Calu3 (cell line): ENCODE measurements at places on chromosomes 5 and 9. TPM values are rescaled to one million over a fixed set of nuclear protein-coding genes. Genes with fewer than 3 reads are reported as not detected.
A peak's percentile ranks its signal among the peaks of the same experiment; 100 is the strongest.

GRCh38 chr5:58064801-58065200 lies 395.1 kb downstream of the PLK2 start:
- DNase-seq, result no peak
- no peaks in the 10 kb centered on the region for H3K36me3 ChIP-seq
- no peak overlapping the region for H3K27ac ChIP-seq
- H3K27me3 ChIP-seq, result no peaks in the 10 kb centered on the region
- H3K4me1 ChIP-seq, result peaks cover 5% of the 10 kb centered on the region
- no peak overlapping the region for H3K4me3 ChIP-seq

The ARSK gene
- 6.6 and 7.1 TPM in 2 replicates for total RNA-seq

DNA sequence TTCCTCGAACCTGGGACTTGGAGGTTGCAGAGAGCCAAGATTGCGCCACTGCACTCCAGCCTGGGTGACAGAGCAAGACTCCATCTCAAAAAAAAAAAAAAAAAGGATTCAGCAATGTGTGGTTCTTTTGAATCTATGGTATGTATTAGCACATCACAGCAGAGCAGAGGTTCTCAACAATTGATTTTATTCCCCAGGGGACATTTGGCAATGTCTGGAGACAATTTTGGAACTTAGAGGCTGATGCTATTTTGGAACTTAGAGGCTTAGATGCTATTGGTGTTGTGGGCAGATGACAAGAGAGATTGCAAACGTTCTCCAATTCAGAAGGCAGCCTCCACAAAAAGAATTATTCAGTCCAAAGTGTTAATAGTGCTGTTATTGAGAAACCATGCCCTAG lies 115.2 kb downstream of the TMC1 start:
- no peak overlapping the region for H3K27ac ChIP-seq
- no peaks in the 10 kb centered on the region for H3K36me3 ChIP-seq
- no peak overlapping the region for H3K4me3 ChIP-seq
- H3K4me1 ChIP-seq, result peaks cover 10% of the 10 kb centered on the region
- no peaks in the 10 kb centered on the region for H3K27me3 ChIP-seq
- no peak for DNase-seq

The TBC1D2 gene
- total RNA-seq, result 8.3 TPM in 2 replicates

GRCh38 chr9:87040410-87041009 lies 93.2 kb upstream of the GAS1 start:
- no peak overlapping the region for H3K4me3 ChIP-seq
- peaks cover 18% of the 10 kb centered on the region for H3K27me3 ChIP-seq
- no peaks in the 10 kb centered on the region for H3K36me3 ChIP-seq

DNA sequence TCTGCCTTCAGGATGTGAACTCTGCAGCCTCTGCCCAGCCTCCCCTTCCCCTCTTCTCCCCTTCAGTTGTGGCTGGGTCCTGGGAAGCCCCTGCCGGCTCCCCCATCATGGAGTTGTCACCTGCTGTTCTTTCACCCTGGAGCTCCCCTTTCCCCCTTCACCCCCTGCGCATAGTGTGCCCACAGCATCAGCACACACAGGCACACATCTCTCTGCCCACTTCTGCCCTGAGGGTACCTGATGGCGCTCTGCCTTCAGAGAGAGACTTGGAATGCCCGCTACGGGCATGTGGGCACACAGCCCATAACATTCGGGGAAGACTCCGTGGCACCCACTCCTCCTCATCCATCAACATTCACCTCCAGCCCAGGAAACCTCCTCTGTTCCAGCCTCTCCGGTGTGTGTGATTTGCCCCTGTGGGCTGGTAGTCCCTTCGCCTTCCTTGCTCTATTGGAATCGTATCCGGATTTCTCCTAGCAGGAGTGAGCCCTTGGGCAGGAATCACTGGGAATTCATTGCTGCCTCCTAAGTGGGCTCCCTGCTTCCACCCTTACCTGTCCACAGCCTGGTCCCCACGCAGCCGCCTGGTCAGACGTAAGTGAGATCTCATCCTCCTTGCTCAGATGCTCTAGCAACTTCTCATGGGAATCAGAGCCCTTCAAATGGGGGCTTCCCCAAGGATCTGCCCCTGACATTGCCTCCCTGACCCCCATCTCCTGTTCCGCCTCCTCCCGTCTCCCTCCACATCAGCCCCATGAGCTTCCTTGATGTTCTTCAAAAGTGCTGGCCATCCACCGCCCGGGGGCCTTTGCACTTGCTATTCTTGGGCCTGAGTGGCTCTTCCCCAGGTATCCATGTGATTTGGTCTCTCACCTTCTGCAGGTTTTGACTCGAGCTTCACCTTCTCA lies 61.5 kb upstream of the CTSL start:
- no peak for DNase-seq
- peaks cover 22% of the 10 kb centered on the region for H3K4me1 ChIP-seq
- H3K27ac ChIP-seq, result peak overlapping the region; percentile 80
- H3K4me3 ChIP-seq, result no peak overlapping the region
- H3K27me3 ChIP-seq, result no peaks in the 10 kb centered on the region

The PCDHGB3 gene
- total RNA-seq, result 1.2 and 1.6 TPM in 2 replicates

The CTNNA1 gene
- total RNA-seq, result 623 and 734 TPM in 2 replicates

The RORB gene
- 0.07 TPM in 1 of 2 replicates, not detected in the other for total RNA-seq

GRCh38 chr5:143401227-143402016 lies 2.1 kb downstream of the NR3C1 start:
- DNase-seq, result no peak
- peak overlapping the region; percentile 91 for H3K27ac ChIP-seq
- peaks cover 94% of the 10 kb centered on the region for H3K36me3 ChIP-seq
- no peaks in the 10 kb centered on the region for H3K27me3 ChIP-seq
- H3K4me1 ChIP-seq, result peaks cover 34% of the 10 kb centered on the region
